H4 (cell line): ENCODE measurements at places on chromosomes 13 and 19. TPM values are rescaled to one million over a fixed set of nuclear protein-coding genes. Genes with fewer than 3 reads are reported as not detected.
A peak's percentile ranks its signal among the peaks of the same experiment; 100 is the strongest.

- no peak for DNase-seq
These were observed 13.6 kb downstream of the ONECUT3 start for GRCh38 chr19:1766800-1767352.

LRRC63 gene
- total RNA-seq: 0.10 TPM in 1 of 2 replicates, not detected in the other

- no peak for DNase-seq
These were observed 7.5 kb downstream of the CCNE1 start for GRCh38 chr19:29819300-29819699.

DNA sequence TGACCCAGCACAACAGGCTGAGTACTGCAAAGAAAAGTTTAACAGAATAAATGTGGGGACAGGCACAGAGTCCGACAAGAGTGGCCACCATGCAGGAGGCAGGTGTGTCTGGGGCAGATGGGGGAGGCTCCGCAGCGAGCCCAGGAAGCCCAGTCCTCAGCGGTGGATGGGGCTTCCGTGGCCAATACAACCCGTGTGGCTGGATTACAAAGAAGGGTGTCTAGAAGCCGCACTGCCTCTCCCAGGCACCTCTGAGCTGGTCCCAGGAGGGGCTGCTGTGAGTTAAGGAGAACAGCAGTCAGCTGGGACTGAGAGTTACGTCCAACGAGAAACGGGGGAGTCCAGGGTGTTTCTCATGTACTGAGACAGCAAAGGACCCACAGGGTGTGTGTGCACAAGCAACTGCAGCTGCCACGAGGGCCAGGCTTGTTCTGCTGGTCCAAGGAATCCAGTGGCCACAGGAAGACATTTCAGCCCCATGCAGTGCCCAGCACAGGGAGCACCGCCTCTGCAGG is 70.2 kb downstream of the SPACA7 start:
- no peak for DNase-seq

DNA sequence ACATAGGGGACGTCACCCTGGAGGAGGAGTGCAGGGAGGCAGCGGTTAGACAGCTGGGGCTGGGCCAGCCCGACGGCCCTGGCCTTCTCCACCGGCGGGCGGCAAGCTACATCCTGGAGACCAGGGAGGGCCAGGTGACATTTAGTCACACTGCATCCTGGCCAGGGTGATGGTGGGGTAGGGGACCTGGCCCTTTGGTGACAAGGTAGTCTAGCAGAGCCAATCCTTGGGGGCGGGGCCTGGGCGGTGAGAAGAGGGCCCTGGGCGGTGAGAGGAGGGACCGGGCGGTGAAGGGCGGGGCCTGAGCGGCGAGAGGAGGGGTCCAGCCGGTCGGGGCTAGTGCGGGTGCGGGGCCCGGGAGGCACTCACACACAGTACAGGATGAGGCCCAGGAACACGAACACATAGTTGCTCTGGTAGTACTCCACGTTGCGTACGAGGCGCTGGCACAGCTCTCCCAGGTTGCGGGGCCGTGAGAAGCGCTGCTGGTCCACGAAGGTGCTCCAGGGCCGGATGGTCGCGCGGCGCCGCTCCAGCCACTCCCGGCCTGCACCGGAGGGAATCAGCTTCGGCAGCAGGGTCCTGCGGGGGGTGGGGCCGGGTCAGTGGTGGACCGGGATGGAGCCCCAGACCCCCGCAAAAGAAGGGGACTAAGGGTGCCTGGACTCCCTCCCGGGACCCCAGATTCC is 610 bp downstream of the RABAC1 start:
- DNase-seq: peak; percentile 61

WDR62 gene
- total RNA-seq: 21.5 and 21.9 TPM in 2 replicates

- no peak for DNase-seq
These were observed 595.8 kb downstream of the PCDH9 start for GRCh38 chr13:66634384-66634783.

SRRM5 gene
- not detected in 2 replicates for total RNA-seq

DNA sequence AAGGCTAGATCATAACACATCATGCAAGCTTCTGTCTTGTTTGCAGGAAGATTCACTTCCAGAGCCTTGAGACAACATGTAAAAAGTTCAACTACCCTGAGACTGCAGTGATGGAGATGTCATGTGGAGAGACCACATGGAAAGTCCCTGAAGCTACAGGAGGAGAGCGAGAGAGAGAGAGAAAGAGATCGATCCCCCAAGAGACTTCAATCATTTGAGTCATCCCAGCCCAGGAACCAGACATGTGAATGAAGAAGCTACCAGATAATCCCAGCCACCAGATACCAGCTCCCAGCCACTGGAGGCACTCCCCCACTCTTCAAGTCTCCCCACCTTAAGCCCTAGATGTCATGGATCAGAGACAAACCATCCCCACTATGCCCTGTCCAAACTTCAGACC is 10.7 kb upstream of the EVI5L start:
- no peak for DNase-seq

THSD1 gene
- total RNA-seq: 1.5 and 1.6 TPM in 2 replicates

- DNase-seq: no peak
These were observed 60.4 kb downstream of the KCNRG start for GRCh38 chr13:50075619-50076097.

DNA sequence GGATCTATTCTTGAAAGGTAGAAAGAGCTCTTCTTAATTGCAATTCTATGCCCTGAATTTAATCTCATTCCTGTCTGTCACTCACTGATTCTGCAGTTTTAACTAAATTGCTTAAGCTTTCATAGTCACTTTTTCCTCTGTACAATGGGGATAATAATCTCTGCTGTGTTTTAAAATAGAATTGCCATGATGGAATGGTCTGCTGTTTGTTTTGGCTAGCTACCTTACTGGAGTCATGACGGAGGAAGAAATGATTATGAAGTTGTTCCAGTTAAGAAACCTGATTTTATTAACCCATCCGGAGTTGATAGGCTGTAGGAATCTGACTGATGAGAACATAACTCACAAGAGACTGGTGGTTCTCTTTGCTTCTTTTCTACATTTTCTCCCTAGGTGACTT is 54.9 kb upstream of the ITM2B start:
- no peak for DNase-seq

DNA sequence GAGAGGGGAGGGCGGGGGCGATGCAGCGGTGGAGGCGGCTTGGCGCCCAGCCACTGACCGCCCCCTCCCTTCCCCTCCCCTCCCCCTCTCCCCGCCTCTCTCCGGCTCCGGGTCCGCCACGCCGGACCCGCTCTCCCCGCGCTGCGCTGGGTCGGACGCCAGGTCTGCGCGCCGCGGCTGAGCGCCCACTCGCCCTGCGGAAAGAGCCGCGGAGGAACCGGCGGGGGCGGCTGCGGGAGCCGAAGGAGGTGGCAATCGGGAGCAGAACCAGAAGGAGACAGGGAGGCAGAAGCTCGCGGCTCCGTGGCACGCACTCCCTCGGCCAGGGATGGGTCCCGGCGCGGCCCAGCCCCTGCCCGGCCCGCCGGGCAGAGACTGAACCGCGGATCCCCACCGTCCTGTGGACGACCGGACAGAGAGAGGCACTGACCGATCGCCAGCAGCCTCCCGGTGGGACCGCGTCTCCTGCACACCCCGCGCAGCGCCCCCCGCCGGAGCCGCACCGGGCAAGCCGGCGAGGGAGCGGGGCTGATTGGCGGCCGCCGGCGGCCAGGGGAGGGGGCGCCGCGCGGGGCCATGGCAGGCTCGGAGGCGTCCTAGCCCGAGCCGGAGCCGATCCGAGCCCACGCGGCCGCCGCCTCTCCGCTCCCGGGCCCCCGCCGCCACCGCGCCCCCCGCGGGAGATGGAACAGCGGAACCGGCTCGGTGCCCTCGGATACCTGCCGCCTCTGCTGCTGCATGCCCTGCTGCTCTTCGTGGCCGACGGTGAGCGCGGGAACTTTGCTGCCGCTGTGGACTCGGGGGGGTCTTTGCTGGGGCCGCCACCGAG is at the start of gene VSTM2B:
Gene VSTM2B (plus strand): TSS at position 94 of the 829 bp plus-strand sequence. CDS start 590 bp downstream, at position 684.
- DNase-seq: no peak

TMEM255B gene
- 2.1 TPM in 1 of 2 replicates, not detected in the other for total RNA-seq
